ENCODE measurements at places on chromosomes 3 and 15.

GRCh38 chr15:43808960-43809678 lies 8.7 kb downstream of the HYPK start:
- no peak for DNase-seq

DNA sequence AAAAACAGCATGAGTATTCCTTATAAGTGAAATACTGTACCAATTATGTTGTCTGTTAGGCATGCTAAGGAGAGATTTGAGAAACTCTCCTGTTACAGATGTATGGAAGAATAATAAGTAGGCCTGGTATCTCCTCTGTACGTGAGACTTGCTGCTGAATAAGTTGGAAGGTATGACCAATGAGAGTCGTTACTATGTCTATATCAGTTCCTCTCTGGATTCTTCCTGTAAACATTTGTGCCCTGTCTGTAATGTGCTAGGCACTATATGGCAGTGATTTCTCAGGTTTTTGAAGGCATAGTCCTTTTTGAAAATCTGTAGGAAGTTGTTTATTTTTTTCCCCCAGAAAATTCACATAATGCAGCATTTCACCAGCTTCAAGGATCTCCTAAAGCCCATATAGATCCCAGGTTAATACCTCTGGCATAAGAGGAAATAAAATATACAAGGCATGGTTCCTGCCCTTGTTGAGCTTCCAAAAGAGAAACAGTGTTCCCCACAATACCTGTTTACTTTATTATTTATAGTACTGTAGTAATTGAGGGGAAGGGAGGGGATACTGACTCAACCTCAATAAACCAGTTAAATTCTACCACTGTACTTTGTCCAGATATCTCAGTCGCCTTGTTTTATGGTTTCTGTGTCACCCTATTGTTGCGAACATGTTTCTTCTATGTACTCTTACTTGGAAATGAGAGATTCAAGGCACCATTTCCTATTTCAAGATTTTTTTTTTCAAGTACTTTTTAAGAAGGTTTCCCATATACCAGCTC lies 28.6 kb downstream of the MAP2K5 start:
- DNase-seq, result no peak

DNA sequence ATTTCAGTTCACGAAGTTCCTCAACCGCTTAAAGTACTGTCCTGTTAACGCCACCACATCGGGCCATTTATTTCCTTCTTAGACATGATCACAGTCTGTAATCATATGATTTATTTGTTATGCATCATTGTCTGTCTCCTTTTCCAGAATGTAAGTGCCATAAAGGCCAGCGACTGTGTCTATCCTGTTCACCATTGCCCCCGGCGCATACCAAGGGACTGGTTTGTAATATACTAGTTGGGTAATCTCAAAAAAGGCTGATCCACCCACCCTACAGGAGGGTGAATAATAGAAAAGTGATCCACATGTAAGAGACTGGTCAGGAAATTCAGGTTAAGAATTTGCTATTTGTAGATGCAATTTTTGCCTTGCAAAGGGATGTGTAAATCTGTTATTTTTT lies 41.9 kb downstream of the SLC6A20 start:
- DNase-seq, result no peak

DNA sequence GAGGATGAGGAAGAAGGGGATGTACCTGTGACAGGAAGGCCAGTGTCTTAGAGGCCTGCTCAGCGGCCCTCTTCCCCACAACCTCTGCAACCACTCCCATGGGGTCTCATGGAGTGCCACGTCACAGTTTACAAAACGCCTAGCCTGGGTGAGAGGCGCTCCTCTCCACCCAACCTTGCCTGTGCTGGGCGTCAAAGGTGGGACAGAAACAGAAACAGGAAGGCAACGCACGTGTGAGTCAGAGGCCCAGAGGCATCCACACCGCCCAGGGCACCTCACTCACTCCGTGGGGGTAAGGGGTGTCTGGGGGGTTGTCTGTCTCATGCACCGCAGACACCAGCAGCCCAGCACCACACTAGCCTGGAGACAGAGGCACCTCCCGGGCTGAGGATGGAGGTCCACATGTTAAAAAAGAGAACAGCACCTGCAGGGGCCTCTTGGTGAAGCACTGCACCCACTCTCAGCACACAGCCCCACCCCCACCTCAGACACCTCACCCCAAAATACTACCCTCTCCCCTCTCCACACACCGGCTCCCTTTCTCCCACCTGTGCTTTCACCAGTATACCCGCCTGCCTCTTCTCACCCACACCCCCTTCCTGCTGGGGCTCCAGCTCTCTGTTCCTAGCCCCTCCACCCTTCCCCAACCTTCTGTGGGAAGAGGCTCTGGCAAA lies 4.7 kb upstream of the CALML4 start:
- DNase-seq, result no peak

- DNase-seq, result peak; percentile 99
Measured at GRCh38 chr15:39782441-39783138, at the start of gene FSIP1. TSS of gene FSIP1 (minus strand) at chr15:39782841. CDS start at chr15:39776524, 6,317 bp downstream.

DNA sequence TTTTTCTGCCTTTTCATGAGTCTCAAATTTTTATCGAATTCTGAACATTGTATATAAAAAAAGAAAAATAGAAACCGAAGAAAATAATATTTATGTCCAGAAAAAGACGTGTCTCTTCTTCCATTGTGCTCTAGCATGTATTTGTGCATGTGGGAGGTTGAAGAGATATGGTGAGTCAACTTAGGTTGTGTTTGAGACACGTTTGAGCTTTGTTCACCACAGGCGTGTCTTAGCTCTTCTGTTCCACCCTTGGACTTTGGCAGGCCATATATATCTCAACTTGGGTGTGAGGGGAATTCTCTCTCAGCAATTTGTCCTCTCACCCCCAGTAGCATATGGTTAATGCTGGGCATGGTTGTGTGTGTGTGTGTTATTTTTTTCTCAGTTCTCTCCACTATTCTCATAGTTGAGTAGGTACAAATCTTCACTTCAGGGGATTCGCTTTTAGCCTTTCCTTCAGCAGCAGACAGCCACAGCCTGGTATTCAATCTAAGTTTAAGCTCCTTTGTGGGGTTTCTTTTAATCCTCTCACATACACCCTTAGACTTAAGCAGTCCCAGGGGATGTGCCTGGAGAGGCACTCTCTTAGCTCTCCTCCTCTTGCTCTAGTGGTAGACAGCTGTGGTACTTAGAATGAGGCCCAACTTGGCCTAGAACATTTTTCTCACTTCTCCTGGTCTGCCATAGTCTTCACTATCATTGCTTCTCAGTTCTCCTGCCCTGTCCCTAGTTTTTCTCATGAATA lies 286.5 kb upstream of the RBMS3 start:
- no peak for DNase-seq

DNA sequence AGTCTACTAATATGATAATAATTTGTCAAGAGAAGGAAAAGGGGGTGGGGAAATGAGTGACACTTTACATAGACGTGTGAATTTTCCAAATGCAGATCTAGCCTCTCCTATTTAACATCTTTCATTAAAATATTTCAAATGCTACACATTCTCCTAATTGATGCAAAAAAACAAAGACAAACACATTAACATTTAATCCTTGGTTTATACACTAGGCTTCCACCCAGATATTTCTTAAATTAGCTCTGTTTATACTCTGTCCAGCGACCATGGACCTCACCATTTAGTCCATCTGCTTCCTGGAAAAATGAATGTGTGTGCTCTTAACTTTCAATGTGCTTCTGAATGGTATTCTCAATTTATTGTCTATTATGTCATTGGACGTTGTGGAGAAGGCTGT lies 409.9 kb downstream of the LSAMP start:
- DNase-seq, result no peak

DNA sequence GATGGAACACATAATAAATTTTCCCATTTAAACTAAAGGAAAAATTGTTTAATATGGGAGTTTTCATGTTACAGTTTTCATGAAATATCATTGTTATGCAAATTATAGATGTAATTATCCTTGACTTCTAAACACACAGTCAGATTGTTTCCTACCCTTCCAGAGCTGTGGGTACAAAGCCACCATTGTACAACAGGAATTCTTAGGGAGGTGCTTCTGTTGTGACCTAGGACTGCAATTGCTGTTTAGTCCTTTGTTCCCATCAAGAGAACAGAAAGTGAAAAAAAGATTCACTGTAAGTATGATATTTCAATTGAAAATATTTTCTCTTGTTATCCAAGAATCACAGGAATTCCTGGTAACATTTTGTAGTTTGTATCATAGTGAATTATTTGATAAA lies 455.3 kb upstream of the NAALADL2 start:
- no peak for DNase-seq

DNA sequence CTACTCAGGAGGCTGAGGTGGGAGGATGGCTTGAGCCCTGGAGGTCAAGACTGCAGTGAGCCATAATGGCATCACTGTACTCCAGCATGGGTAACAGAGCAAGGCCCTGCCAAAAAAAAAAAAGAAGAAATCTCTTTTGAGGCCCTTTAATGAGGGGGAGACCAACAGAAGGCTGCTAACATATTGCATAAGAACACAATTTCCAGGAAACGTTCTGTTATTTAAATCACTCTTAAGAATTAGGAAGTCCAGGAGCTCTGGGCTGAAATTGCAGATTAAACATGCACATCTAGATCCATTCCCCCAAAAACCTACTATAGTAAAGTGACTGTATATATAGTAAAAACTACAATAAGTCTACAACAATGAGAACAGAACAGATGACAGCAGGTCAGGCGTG lies 16.1 kb upstream of the BLM start:
- DNase-seq, result no peak

GRCh38 chr3:13294442-13295351 lies 125.4 kb downstream of the NUP210 start:
- no peak for DNase-seq

DNA sequence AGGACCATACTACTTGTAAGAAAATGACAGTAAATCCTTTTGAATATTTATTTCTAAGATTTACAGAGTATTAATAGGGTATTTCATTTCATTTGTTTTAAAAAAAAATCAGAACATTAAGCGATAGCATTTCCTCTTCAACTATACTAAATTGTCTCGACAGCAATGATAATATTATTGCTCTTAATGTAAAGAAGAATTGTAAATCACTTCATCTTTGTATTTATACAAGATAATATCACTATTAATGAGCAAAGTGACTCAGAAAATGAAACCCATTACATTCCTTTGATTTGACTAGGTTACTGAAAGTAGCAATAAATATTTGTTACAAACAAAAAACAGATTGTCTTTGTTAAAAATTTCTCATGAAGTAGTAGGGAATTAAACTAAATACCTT lies 131.1 kb upstream of the CNTN4 start:
- no peak for DNase-seq

DNA sequence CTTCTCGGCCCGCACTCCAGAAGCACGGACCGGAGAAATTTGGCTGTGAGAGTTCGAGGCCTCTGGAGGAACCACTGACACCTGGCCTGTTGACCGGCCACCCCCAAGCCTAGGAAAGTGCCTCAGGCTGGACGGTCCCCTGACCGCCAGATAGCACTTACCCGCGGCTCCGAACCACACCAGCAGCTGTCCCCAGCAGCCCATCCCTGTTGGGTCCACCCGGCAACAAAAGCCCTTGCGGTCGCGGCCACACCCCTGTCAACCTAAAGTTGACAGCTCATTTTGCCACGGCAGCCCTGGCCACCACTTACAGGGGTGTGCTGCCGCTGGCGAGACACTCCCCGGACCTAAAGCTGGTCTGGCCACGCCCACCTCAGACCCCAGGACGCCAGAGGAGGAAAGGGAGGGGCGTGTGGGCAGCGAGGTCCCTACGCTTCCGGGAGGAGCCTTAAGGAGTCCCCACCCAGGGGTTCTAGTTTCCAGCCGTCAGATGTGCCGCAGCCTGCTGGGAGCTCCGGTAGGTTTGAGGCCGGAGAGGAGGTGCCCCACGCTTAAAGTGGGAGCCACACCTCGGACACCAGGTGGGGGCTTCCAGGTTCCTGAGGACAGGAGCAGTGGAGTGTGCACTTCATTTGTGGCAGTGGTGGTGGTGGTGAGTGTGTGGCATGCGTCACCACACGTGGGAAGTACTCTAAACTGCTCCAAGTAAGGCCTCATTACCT lies at the start of gene LTK:
TSS of gene LTK (minus strand) at position 322 of the 722 bp plus-strand sequence. CDS start at position 204, 118 bp downstream.
- peak; percentile 22 for DNase-seq

DNA sequence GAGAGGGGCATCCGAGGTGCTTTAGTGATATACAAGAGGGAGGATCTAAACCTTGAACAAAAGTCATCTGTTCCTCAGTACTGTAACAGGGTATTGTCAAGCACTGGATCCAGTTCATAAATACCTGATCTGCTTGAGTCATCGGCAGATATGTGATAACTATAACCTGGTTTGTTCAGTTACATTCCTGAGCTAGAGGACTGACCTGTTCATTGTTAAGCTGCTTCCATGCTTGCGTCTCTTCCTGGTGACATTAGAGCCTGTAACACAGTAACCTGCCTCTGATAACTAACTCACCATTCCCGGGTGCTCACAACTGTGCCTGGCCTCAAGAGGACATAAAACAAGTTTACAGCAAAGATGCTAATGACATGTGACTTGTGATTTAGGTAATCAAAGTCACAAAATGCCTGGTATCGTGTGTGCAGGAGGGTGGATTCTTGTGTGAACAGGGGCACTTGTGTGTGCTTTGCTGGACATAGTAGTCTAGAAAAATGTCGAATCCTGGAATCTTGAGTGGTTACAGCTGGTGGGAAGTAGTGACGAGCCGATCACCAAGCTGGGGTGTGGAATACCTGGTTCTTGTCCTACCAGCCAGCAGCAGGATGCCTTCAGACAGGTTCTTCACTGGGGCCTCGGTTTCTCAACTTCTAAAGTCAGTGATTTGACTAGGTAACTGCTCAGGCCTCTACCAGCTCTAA lies 30.9 kb upstream of the POLR2M start:
- no peak for DNase-seq
